Effector CD4-positive, alpha-beta T cell (primary cell): ENCODE measurements at places on chromosomes 3 and 15.

GRCh38 chr15:62565634-62566026 is 400.5 kb upstream of the C2CD4B start:
- DNase-seq, result no peak

DNA sequence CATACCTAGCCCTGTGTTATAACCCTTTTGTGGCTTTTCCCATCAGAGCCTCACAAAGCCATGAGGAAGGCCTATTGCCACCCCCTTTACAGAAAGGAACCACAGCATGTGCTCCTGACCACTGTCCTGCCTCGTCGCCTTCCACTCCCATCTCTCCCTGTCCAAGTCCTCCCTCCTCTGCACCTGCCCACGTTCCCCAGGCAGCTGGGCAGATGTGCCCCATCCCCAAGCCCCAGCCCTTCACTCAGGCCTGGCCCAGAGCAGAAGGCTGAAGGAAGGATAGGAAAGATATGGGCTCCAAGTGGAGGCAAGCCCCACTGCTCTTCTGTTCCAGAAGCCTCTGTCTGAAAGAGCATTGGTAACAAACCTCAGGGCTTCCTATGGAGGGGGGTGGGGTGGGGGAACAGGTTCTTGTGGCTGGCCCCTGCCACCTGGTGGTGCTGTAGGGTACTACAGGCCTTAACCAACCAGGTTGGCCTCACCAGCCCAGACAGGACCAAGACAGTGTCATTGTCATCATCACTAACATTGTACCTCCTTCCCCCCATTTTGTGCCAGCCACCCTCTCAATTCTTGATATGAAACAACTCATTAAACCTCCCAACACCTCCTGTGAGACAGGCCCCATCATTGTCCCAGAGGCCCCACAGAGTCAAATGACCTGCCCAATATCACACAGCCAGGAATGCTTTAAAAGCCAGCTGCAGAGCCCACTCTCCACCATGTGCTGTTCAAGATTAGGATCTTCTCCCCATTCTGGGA is 10.0 kb downstream of the POC1A start:
- DNase-seq, result peak; percentile 84

DNA sequence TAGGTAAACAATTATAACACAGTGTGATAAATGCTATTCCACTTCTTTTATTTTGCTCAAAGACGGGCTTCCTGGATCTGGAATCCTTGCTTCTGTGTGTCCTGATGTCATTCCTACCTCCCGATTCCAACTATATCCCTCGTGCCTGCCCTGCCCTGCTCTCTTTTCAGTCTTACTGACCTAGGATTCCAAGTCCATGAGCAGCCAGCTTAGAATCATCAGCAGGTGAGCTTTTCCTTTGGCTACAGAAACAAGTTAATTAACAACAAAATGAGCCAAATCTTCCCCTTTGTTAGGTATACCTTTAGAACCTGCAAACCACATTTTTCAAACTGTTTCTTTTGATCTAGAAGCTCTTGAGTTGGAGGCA is 21.9 kb upstream of the KPNA1 start:
- DNase-seq, result no peak

- no peak for DNase-seq
These were observed 236.8 kb downstream of the LRRN1 start for GRCh38 chr3:4036046-4036445.

DNA sequence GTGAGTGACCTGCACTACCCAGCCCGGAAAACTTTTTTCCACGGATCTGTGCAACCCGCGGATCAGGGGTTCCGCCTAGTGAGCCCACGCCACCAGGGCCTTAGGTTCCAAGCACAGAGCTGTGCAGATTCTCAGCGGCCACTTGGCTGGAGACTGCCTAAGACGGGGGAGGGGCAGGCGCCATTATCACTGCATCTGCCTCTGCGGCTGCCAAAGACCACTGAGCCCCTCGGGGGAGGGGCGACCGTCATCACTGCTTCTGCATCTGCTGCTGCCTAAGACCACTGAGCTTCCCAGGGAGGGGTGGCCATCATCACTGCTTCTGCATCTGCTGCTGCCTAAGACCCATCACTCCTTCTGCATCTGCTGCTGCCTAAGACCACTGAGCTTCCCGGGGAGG is 460.2 kb downstream of the OCA2 start:
- no peak for DNase-seq

- no peak for DNase-seq
These were observed 67.2 kb upstream of the CSTA start for GRCh38 chr3:122257644-122258364.

- DNase-seq, result no peak
These were observed 35.4 kb upstream of the SUCLG2 start for GRCh38 chr3:67689806-67690205.

- no peak for DNase-seq
These were observed 54.6 kb downstream of the DAPK2 start for GRCh38 chr15:63991706-63992105.

DNA sequence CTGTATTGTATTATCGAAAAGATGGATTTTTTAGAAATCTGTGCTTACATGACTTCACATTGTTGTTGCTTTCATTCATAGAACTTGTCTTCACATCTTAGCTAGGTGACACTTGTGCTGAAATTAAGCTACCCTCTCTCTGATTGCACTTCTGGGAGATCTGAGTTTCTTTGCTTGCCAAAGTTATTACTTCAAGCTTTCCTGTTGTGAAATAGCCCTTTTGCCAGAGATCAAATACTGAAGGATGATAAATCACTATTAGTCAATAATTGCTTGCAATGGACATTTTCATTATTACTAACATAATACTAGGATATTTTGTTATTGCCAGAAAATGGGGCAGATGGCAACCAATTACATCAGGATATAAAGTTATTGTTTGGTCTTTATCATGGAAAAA is 34.7 kb downstream of the PIK3CA start:
- no peak for DNase-seq

DNA sequence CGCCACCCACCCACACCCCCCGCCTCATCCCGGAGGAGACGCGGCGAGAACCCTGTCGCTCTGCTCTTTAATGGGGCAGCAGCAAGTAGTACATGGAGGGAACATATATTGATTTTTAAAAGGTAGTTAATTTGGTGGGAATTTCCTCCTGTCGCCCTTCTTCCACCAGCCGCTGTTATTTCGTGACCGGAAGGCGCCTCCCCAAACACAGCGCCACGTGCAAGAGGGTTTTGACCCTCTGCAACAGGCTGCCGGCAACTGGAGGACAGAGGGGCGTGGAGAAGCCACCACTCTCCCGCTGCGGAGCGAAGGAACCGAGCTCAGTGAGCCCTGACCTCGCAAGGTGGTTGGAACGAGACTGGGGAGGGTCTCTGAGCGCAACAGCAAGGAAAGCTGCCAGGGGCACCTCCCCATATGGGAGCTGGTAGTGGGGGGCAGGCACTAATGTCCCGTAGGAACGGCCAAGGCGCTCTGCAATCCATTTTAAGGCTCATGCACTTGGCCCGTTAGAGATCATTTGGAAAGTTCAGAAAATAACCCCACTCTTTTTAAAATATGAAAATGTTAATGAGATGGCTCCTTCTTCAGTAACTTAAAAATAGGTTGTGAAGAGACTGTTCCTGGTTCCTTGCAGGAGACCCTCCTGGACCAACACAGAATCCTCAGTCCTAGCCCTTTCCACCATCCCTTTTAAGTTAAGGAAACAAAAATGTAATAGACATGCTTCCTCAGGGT is 4.3 kb downstream of the ONECUT1 start:
- DNase-seq, result no peak

DNA sequence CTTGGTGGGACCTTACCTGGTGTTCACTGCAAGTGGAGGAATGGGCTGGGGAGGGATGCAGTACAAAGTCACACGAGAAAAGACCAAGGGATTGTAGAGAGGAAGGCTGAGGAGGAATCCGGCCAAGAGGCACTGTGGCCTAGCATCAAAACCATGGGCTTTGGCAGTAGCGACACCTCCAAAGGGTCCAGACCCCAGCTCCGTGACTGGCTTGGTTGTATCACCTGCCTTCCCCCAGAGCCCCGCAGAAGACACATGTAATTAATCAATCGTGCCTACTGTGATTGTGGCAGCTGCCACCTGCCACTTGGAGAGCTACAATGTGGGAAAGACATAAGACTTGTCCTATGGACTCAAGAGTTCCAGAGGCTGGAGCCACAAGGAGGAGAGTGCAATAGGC is 54.7 kb downstream of the ST8SIA2 start:
- DNase-seq, result no peak

DNA sequence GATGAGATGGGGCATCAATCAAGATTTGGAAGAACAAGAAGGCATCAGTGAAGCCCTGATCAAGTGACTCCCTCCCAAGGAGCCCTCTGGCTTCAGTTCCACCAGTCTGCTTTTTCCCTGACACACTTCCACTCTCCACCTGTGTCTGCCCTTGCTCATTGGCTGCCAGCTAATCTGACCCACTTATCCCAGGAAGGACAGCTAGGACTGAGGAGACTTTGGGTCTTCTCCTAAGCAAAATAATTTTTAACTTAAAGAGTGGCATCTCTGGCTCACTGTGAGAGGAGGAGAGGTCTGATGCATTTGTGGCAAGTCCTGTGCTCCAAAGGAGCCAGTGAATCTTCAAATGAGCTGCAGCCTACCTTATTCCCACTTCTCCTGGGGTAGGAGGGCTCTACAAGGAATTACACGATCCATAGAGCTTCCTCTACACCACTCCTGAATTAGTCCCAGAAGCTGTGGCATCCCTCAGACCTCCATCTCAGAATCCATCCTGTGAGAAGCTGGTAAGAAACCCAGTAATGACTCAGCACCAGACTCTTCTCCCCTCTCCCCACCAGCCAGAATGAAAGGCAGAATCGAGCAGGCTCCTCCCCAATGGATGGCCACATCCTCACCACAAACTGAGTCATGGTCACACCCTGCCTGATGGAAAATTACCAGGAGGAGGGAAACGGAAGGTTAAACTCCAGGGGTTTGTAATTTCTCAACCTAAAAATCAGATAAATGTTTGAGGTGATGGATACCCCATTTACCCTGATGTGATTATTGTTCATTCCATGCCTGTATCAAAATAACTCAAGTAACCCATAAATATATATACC is 6.3 kb upstream of the PKM start:
- DNase-seq, result peak; percentile 14

GRCh38 chr3:15512166-15512565 is 9.3 kb downstream of the COLQ start:
- DNase-seq, result no peak

- DNase-seq, result no peak
These were observed 7.5 kb upstream of the TM4SF1 start for GRCh38 chr3:149384911-149385321.

- DNase-seq, result no peak
These were observed 361.9 kb downstream of the CLSTN2 start for GRCh38 chr3:140296796-140297352.
